Right renal cortex interstitium (tissue), 3 donors: ENCODE measurements at places on chromosomes 3 and 15.

DNA sequence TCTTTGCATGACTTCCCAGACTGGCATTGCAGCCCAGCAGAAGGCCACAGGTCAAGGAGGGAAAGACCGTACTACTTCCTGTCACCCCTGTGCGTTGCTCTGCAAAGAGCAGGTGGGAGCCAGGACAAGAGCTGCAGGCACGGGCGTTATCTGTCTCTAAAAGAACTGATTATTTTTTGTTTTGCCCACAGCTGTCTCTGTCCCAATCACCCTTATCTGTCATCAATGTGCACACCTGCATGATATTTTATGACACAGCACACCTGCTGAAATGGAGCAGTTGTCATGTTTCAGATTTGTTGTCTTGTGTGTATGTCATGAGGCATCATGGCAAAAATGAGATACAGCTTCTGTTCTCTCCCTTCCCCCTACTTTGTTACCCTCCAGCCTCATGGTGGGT, 58.8 kb downstream of the SLCO3A1 start:
- no peak for DNase-seq

- DNase-seq = no peak
Measured at GRCh38 chr3:64047787-64048186, 24.5 kb upstream of the PSMD6 start.

- DNase-seq = no peak
Measured at GRCh38 chr15:69612112-69612511, 159.5 kb downstream of the RPLP1 start.

- no peak for DNase-seq
Measured at GRCh38 chr15:77538793-77539497, 93.8 kb downstream of the LINGO1 start.

GRCh38 chr3:46029953-46030543, 2.8 kb upstream of the XCR1 start:
- no peak for DNase-seq

GRCh38 chr3:87145553-87145952, 81.6 kb upstream of the CHMP2B start:
- no peak for DNase-seq

GRCh38 chr3:10228248-10228950, 19.9 kb upstream of the TATDN2 start:
- DNase-seq = no peak

DNA sequence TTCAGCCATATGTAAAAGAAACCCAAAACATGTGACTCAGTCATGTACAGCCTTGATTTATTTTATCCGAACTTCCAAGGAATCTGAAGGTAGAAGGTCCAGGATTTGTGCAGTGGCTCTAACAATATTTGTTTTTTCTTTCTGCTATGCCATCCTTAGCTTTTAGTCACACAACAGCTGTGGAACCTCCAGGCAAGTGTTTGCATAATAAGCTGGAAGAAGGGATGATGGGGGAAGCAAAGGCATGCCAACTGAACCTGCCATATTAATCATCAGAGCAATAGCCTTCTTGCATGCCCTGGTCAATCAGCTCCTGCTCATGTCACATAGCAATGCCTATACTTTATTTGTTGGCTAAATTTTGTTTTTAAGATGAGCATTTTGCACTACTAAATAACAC, 444.7 kb upstream of the ARPP21 start:
- no peak for DNase-seq

- no peak for DNase-seq
Measured at GRCh38 chr3:101825904-101826445, 23.3 kb upstream of the NFKBIZ start.

DNA sequence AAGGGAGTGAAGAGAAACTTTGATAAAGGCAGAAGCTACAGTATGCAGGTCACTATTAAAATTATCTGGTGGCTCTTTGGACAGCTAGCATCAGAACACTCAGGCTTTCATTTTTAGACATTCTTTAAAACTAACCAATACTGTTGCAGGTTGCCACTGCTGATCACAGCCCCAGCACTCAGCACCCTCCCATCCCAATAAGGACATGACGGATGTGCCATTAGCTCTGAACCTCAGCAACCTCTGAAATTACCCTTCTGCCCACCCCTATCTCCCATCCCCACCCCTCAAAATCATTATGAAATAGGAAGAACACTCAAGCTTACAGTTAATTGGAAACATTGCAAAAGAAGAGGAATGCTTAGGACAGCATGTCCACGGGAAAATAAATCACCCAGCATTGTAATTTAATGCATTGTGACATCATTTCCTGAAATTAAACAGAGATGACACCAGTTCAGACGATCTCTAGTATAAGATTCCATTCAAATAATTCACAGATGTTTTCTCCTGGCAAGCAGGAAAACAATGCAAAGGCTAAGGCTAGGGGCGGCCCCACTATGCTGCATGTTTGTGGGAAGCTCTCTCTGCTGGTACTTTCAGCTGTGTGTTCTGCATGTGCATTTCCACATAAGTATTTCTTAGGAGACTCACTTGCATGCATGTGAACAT, 71.6 kb downstream of the MEIS2 start:
- no peak for DNase-seq

DNA sequence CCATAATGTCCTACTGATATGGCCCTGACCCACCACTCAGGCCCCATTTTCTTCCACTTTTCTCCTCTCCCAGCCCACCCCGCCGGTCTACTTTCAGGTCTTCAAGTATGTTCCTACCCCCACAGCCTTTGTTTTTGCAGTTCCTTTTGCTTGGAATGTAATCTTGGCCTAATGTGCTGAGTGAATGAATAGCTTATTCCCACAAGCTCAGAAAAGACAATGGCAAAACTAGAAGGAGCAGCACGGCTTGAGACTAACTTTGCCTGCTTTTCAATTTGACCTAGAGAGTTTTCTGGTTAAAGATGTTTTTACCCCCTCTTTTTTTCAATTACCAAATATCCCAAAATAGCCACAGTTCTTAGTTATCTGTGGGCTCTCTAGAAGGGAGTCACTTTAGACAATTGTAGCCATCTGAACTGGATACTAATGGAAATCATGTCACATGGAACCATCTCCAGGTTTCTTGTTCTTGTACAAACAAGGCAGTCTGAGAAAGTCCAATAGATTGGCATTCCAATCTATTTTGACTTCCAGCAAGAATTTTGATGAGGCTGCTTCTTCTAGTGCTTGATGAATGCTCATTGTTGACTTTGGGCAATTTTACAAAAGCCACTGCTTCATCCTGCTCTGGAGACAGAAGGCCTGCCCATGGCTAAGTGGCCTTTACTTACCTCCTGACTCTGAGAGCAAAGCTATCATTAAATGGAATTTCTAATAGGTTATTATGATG, 16.3 kb upstream of the LMCD1 start:
- DNase-seq = no peak

DNA sequence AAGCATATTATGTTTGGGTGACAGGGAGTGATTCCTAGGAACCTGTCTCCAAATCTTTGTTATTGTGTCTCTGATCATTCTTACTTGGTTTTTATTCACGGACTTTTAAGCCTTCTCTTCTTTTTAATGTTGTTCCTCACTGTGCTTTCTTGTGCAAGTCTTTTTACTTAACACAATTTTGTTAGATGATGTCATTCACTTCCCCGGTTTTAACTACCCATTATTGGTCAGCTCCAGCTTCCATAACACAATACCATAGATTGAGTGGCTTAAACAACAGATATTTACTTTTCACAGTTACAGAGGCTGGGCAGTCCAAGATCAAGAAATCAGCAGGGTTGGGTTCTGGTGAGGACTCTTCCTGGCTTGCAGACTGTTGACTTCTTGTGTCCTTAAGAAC, 436.3 kb upstream of the CBLB start:
- no peak for DNase-seq

GRCh38 chr3:81152156-81152555, 609.3 kb downstream of the GBE1 start:
- no peak for DNase-seq

- DNase-seq = no peak
Measured at GRCh38 chr3:55521738-55522421, 34.8 kb upstream of the WNT5A start.

- DNase-seq = no peak
Measured at GRCh38 chr3:139265131-139266016, 78.4 kb upstream of the MRPS22 start.

GRCh38 chr3:186333256-186333655, 28.8 kb downstream of the DGKG start:
- no peak for DNase-seq

GRCh38 chr3:54511766-54512365, 389.5 kb downstream of the CACNA2D3 start:
- DNase-seq = no peak

DNA sequence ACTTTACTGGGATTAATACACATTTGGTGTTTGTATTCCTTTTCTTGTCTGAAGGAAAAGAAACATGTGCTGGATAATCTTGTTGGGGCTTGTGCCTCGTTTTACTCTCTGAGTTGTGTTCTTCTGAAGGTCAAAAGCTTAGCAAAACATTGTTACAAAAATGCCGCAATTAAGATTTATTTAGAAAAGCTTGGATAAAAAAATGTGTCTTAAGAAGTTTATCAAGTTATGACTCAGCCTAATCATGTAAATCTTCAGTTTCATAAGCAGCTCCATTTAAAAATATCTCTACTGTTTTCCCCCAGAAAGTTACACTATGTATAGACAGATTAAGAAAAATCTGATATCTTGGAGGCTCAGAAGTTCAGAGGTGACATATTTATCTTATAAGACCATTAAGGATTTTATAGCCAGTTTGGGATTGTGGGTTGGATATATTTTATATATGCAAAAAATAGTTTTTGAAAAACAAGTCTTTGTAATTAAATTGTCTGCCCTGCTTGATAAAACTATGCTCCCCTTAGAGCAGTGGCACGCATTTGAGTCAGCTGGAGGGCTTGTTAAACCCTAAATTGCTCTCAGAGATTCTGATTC, 56.5 kb downstream of the CLDN11 start:
- DNase-seq = no peak

DNA sequence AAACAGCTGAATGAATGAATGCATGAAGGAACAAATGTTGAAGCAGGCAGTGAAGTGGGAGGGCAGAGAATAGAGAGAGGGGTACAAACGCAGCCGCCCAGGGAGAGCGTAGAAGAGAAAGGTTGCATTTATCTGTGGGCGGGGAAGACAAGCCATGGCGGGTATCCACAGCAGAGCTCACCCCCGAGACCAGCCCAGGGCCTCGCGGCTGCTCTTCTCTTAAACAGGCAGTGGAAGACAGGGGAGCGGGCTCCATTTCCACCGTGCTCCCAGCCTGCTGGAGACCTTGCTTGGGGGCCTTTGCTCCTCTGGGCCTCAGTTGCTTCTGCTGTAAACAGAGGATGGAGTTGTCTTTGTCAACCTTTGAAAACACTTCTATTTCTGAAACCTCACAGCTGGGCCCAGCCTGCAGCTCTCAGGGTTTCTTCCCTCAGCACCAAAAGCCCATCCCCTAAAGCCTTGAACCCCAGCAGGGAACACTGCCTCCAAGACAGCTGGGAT, 259.5 kb downstream of the UACA start:
- DNase-seq = no peak

- no peak for DNase-seq
Measured at GRCh38 chr3:188389711-188390342, 235.9 kb downstream of the LPP start.

- DNase-seq = no peak
Measured at GRCh38 chr3:64196236-64196929, 28.9 kb downstream of the PRICKLE2 start.

GRCh38 chr15:58761010-58761388, 10.1 kb upstream of the MINDY2 start:
- DNase-seq = no peak

DNA sequence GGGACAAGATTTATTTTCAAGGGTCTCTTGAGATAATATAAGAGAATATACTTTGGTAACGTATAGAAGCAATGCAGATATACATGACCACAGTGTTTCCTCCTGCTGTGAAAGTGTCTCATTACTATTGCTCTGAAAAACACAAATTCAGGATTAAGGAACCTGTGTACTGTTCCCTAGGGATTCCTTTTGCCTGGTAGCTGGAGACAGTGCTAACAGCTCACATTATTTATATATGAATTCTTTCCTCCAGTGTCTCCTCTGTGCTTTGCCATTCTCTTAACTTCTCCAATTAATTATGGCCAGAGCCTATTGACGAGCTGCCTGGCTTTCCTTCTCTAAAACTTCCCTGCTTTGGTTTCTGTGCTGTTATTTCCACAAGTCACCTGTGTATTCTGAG, 235.4 kb downstream of the OTOL1 start:
- DNase-seq = no peak

GRCh38 chr3:117801912-117802239, 1092.3 kb downstream of the TUSC7 start:
- no peak for DNase-seq

GRCh38 chr3:78917536-78917935, 850.3 kb downstream of the ROBO1 start:
- DNase-seq = no peak

- DNase-seq = no peak
Measured at GRCh38 chr3:186536883-186537844, 7.0 kb downstream of the CRYGS start.

GRCh38 chr3:134810052-134810435, 15.0 kb downstream of the EPHB1 start:
- DNase-seq = no peak

GRCh38 chr3:62238003-62238402, 135.3 kb downstream of the FEZF2 start:
- DNase-seq = no peak

GRCh38 chr3:168091941-168092340, 3.8 kb downstream of the GOLIM4 start:
- DNase-seq = no peak

- DNase-seq = no peak
Measured at GRCh38 chr3:76438971-76439370, 600.9 kb upstream of the ROBO2 start.

- DNase-seq = no peak
Measured at GRCh38 chr15:98567951-98568350, 80.4 kb upstream of the IGF1R start.

DNA sequence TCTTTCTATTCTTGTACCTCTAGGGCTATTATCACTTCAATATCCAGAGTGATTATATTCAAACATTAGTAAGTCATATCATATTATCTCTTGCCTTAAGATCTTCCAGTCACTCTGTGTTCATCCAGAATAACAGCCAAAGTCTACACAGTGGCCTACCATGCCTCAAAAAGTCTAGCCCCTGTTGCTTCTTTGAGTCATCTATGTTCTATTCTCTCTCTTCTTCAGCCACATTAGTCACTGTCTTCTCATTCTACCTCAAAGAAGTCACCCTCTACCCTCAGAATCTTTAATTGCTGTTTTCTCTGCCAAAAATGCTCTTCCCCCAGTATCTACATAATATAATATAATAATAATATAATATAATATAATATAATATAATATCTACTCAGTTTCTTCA, 356.0 kb downstream of the NLGN1 start:
- DNase-seq = no peak

- DNase-seq = no peak
Measured at GRCh38 chr3:124089214-124089613, 97.3 kb upstream of the ROPN1 start.
